ENCODE measurements at places on chromosomes 3 and 15.

DNA sequence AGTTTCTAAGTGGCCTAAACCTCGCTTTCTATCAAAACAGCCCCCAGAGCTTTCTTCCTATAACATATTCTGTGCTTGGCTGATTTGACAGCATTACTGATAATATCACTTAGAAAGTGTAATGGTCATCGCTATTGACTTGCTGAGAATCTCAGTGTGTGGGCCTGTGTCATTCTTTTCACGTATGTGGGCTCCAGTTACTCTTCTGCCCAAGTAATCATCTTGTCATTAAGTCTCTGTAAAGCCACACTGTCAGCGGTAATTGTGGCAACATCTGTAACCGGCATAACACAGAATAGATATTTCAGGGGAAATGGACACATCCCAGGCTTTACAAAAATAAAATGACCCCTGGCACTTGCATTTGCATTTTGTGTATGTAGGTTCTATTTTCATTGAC lies 313.6 kb upstream of the LMCD1 start:
- no peak for DNase-seq

- no peak for DNase-seq
These were observed 32.6 kb upstream of the IQSEC1 start for GRCh38 chr3:13105896-13106250.

DNA sequence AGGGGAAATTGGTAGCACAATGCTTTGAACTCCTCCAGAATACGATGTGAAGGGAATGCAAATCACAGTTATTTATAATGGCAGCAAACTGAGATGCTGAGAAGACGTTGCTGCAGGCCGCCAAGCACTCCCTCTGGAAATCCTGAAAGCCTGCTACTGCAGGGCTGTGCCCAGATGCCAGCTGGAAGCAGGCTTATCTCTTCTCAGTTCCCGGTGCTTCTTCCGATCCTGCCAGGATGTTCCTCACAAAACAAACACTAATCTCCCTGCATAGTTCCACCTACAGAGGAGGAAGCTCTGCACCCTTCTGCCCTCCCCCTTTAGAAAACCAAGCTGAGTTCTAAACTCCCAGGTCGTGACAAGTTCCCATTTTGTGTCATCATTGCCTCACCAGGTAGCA lies 201.7 kb upstream of the BCL6 start:
- no peak for DNase-seq

DNA sequence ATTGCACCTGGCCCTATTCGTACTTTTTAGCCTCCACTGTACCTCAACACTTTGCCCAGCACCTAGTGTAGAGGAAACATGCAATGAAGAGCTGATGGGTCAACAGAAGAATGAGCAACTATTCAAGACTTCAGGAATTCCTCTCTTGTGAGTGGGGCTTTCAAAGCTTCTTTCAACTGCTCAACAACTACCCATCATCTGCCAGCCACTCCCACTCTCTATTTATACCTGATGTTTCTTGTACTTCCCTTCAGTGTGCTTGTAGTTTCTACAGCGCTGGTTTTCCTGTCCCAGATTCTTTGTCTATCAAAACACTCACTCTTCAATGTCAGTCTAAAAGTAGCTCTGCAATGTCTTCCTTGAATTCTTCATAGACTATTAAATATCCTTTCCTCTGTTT lies 168.3 kb upstream of the LPP start:
- no peak for DNase-seq

- DNase-seq, result no peak
These were observed 504.9 kb upstream of the DPH6 start for GRCh38 chr15:36050899-36051298.

DNA sequence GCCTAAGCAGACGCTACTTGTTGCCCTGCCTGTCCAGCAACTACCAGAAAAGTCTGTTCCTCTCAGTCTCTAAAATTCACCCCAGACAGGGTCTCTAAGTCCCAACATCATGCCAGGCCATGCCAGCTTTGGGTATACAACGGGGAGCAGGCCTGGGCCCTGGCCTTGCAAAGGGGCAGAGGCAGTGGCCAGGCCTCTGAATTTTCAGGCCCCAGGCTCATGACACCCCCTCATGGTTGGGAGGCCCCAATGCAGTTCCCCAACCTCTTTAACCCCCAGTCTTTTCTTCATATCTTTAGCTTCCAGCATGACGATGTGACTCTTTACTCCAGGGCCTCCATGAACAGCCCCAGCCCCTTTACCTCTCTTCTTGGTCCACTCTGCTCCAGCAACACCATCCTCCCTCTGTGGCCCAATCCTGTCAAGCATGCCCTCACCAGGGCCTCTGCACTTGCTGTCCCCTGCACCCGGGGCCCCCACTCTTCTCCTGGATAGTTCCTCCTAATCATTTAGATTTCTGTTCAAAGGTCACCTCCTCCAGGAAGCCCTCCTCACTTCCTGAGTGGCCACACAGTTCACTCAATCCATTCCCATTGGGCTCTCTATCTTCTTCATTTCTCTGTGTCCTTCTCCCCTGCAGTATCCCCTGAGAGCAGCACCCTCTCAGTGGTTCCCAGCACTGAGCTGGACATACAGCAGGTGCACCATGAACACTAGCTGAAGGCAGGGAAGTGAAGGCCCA lies 4.8 kb downstream of the IQSEC1 start:
- no peak for DNase-seq

- no peak for DNase-seq
These were observed 19.3 kb upstream of the NRROS start for GRCh38 chr3:196620161-196620604.

DNA sequence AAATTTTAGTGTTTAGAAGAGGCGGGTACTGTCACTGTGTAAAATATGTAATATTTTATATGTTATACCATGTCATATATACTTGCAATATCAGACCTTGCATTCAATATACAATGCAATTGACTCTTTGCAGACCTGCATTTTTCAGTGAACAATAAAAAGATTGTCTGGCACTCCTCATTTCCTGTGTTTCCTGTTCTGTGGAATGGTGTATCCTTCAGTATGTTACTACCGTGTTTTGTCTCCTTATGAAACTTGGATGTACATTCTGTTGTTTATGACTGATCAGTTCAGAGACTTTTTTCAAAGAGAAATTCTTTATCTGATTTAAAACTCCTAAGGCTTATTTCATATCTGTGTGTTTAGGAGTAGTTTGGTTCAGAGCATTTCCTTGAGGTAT lies 31.5 kb downstream of the APH1B start:
- no peak for DNase-seq

DNA sequence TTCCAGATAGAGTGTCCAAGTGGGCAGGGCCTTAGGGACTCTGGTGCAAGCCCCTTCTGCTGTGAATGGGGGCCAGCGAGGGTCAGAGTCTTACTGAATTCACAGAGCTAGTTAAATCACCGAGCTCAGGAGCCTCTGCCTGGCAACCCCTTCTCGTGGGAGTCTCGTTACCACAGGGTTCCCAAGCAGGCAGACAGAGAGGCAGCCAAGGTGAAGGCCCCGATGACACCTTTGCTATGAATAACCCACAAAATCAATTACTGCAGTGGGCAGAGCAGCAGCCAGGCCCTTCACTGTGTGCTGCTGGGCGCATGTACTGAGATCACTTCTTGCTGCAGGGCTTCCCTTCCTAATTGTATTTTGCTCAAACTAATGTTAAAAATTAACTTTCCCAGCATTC lies 56.9 kb downstream of the SPSB4 start:
- DNase-seq, result no peak

DNA sequence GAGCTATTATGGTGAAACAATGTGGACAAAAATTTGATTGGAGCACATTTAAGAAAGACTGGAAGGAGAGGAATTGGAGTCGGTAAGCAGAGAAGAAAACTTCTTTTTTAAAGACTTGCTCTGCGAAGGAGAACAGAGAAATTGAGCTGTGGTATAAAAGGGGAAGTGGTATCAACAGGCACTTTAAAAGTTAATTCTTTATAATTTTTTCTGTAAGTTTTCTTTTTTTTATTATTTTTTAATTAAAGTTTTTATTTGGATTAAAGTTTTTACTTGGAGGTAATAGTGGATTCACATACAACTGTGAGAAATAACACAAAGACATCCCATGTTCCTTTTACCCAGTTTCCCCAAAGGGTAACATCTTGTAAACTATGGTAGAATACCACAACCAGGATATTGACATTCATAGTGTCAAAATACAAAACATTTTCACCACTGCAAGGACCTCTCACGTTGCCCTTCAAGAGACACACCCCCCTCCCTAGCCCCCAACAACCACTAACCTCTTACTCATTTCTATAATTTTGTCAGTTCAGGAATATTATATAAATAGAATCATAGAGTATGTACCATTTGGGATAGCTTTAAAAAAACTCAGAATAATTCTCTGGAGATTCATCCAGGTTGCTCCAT lies 33.8 kb upstream of the XIRP1 start:
- no peak for DNase-seq
